Cardiac muscle cell (in vitro differentiated cells and primary cell): ENCODE measurements at places on chromosomes 1 and 21. TPM values are rescaled to one million over a fixed set of nuclear protein-coding genes. Genes with fewer than 3 reads are reported as not detected.

The ZC3H11A gene
- 58.3 and 63.5 TPM in 2 replicates for polyA plus RNA-seq

The ADGRL4 gene
- polyA plus RNA-seq, result 0.78 and 1.6 TPM in 2 replicates

The MYBPHL gene
- 0.57 TPM in 1 of 2 replicates, not detected in the other for polyA plus RNA-seq

The HOOK1 gene
- 12.9 and 15.5 TPM in 2 replicates for polyA plus RNA-seq

The MCOLN3 gene
- polyA plus RNA-seq, result 1.1 and 1.6 TPM in 2 replicates

The ZFP69B gene
- polyA plus RNA-seq, result 3.2 and 3.7 TPM in 2 replicates

The SPRR1B gene
- not detected in 2 replicates for polyA plus RNA-seq

The CFAP107 gene
- polyA plus RNA-seq, result not detected in 2 replicates

The PDE9A gene
- polyA plus RNA-seq, result 6.8 and 12.5 TPM in 2 replicates

The JAM2 gene
- polyA plus RNA-seq, result 1.4 and 3.1 TPM in 2 replicates

The SPRR2G gene
- polyA plus RNA-seq, result not detected in 2 replicates

The RBM11 gene
- 2.6 and 3.3 TPM in 2 replicates for polyA plus RNA-seq

The A3GALT2 gene
- 0.57 TPM in 1 of 2 replicates, not detected in the other for polyA plus RNA-seq

The UBE2U gene
- 0.66 TPM in 1 of 2 replicates, not detected in the other for polyA plus RNA-seq
